ENCODE measurements at places on chromosomes 7 and 10.

DNA sequence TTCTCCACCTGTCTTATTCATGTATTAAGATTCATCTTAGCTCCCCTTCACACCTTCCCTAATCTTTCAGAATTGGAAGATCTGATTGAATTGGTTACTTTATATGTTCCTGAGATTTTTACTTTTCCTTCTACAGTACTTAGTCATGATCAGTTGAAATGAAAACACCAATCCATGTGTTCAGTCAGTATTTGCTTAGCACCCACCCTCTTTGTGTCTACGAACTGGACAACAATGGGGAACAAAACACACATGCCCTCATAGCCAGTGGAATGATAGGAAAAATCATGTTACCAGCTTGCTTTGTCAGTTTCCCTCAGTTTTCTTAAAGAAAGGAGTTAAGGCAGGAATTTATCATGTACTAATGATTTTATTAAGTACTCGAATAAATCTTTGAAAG lies 2.0 kb downstream of the MASTL start:
- no peak for DNase-seq

DNA sequence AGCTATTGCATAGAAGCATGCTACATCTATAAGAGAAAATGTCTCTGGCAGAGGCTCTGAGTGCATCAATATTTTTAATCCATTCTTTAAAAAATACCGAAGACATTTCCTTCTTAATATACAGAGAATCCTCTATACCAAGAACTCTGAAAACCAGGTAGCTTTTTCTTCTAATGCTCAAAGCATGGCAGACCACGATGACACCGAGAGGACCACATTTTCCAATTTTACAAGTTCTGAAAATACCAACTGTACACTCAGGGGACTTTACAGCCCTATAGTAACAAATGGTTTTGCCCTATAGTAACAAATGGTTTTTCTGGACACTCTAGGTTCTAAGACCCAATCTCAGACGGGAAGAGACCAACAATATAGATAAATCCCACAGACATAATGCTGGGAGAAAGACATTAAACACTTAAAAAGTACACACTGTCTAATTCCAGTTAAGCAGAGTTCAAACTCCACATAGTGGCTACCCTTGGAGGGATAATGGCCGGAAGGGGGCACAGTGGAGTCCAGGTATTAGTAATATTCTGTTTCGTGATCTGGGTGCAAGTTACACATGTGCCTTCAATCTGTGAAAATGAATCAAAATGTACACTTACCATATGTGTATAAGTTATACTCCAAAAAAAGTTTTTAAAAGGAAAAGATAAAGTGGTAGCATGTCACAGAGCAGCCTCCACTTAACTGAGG lies 26.2 kb downstream of the CCDC6 start:
- DNase-seq, result no peak

DNA sequence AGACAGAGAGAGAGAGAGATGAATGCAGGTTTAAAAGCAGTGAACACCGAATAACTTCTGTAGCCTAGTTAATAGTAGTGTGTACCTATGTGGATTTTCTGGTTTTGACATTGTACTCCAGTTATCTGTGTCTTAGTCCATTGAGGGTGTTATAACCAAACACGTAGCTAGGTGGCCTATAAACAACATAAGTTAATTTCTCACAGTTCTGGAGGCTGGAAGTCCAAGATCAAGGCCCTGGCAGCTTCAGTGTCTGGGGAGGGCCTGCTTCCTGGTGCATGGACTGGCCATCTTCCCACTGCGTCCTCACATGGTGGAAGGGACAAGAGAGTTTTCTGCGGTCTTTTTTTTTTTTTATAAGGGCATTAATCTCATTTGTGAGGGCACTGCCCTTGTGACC lies 23.5 kb downstream of the AOC1 start:
- no peak for DNase-seq

DNA sequence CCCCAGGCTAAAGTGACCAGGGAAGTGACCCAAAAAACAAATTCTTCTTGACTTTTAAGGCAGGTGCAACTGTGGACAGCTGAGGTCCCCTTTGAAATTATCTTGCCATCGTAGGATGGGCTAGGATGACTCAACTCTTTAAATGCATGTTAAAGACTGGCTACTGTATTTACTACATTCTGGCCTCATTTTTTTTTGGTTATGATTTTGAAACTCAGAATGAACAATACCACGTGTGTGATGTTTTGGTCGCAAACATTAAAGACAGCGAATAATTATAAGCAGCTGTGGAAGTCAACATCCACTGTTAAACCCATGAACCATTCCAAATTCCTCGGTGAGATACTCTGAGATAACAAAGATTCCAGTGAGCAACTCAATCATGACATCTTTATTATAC lies 1.2 kb upstream of the SLC13A4 start:
- DNase-seq, result no peak

GRCh38 chr7:83204715-83205114 lies 42.0 kb upstream of the PCLO start:
- no peak for DNase-seq

GRCh38 chr10:132929953-132930548 lies 12.3 kb downstream of the CFAP46 start:
- DNase-seq, result peak; percentile 19

DNA sequence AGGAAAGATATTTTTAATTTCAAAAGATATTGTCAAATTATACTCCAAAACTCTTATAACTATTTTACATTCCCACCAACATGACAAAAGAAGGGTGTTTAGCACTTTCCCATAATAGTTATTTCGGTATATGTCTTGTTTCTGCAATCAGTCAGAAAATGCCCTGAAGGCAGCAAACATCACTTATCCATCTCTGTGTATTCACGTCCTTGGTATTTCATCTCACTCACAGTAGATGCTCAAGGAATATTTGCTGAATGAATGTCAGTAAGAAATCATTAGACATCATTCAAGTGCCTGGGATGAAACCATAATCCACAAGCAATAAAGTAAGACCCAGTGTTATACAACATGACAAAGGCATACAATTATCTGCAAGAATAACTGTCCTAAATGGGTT lies 112.7 kb downstream of the GFRA1 start:
- DNase-seq, result no peak

GRCh38 chr10:128124813-128125403 lies 1.3 kb downstream of the MKI67 start:
- DNase-seq, result no peak

DNA sequence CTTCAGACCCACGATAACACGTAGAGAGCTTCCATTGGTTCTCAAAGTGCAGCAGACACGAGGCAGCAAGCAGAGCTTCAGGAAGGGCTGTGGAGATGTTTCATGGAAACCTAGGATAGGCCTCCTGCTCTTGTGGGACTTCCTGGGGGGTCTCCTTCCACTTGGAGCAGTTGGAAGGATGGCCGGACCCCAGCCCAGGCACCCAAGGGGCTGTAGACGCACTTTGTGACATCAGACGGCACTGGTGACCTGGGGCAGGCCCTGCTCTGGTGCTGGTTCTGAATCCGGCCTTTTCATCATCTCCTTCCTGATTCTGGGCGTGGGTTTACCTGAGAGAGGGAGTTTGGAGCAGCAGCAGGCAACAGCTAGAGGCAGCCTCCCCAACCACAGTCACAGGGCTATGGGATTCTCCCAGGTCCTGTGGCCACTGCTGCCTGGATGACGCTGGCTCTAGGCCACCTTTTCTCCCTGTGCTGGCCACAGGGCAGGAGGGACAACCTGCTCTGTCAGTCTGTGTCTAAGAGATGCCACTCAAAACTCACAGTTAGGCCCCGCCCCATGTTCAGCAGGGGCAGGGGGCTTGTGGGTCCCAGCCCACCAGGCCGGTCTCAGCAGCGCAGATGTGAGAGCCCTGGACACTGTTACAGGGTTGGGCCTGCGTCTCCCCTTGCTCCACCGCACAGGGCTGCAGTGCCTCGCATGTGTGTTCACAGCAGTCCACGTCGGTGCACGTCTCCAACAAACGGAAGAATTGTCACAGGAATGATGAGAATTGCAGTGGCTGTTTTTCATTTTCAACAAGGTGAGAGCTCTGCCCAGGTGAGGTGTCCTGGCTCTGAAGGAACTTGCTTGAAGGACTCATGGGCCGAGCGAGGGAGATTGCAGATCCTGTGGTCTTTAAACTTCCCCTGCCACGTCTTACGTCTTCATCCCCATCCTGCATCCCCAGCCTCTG lies 569.3 kb downstream of the TCERG1L start:
- no peak for DNase-seq

DNA sequence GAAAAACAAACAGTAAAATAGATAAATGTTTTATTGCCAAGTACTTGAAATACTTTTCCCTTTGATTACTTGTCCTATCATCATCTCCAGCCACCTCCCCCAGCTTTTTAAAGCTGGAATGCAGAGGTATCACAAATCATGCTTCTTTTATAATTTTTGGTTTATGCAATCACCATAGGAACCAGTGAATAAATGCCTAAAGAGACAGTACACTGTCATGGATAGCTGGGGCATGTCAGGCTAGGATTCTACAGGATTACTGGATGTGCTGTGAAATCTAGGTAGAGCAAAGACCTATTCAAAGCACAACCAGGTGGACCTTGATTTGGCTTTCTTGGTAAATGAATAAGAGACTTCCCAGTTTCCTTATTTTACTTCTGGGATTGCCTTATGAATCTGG lies 158.6 kb downstream of the ELAPOR2 start:
- no peak for DNase-seq

- DNase-seq, result no peak
Observed at GRCh38 chr7:137669706-137670105, 177.1 kb downstream of the DGKI start.

DNA sequence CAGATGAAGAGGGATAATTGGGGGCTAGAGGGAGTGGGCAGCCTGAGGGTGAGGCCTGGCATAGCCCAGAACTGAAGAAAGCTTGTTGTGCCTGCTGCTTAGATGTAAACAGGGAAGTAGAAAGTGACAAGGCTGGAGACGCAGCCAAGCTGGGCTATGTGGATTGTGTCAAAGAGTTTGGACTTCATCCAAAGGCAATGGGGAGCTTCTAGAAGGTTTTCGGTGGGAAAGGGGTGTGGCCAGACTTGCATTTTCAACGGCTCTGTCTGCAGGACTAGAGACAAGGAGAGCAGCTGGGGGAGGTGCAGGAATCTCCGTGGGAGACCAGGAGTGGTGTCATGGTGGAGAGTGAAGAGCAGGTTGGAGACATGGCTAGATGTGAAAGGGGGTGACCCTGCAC lies 48.8 kb downstream of the GOLGA7B start:
- no peak for DNase-seq

DNA sequence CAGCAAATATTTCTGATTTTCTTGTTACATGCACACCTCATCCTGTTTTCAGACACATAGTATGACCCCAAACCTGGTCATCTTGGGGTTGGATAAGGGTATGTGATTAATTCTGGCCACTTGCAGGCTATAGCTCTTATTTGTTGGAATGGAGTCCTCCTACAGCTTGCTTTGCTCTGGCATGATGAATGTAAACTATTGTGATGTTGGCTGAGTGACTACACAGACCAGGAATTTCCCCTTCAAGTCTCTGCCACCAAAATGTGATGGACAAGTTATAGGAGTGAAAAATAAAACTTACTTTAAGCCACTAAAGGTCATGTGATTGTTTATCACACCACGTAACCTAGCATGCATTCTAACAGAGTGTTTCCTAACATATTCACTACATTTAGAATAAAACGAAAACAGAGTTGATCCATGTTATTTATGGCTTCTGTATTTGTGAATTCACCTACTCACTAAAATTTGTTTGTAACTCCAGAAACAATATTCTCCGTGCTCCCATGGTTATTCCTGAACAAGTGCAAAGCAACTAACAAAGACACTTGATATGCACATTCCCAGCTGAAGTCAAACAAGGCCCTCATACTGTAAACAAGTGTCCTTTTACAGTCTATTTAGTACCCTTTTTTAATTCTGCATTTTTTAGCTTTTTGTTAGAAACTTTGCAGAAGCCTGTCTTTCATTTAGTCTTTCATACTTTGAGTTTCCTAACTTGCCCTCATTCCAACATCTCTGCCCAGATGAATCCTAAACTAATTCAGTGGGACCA lies 599.2 kb upstream of the PCDH15 start:
- no peak for DNase-seq

DNA sequence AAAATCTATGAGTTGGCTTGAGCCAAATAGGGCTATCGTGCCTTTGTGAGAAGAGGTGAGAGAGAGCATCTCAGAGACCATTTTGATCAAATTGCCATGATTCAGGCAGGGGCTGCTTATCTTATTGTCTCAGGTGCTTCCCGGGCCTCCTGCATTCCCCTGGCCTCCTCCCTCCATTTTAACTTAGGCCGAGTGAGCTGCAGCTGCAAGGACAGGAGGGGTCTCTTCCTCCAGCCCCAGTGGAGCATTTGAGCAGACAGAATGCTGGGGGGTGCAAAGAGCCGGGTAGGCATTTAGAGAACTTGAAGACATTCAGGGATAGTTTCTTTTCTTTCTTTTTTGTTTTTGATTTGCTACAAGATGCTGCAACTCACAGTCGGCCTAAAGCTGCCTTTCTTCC lies 59.0 kb downstream of the BUB3 start:
- no peak for DNase-seq

GRCh38 chr10:13894412-13895093 lies 307.8 kb downstream of the PRPF18 start:
- no peak for DNase-seq

GRCh38 chr10:99457813-99458212 lies 27.4 kb upstream of the GOT1 start:
- no peak for DNase-seq

GRCh38 chr7:34158368-34159153 lies 253.2 kb downstream of the BMPER start:
- no peak for DNase-seq

DNA sequence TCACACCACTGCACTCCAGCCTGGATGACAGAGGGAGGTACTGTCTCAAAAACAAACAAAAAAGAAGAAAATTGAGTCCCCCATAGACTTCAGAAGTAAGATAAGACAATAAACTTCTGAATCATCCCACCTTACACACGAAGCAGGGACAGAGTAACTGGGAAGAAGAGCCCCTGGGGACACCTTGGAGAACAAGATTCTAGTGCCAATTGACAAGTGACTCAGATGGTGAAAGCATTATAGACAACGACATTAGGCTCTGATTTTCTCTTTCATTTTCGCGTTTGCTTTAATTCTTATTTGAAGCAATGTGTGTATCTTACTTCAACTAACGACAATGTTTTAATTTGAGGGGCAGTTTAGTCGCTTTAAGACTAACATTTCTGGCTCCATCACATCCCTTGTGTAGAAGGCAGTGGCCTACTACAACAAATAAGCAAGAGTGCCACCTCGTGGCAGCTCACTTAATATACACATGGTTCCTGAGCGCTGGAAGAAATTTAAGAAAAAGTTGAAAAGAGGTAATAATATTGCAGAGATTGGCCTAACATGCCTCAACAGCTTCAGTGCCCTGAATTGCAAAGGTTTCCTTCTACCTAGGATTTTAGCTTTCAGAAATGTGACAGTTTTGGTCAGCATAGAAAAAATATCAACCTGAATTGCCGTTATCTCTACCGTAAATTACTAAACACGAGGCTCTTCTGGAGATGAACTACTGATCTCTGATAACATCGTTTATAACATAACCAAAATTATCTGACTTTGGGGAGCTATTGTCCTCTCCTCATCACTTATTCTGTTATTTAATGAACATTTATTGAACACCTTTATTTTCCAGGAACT lies 36.7 kb downstream of the ASNS start:
- DNase-seq, result peak; percentile 42

GRCh38 chr10:95431900-95432342 lies 129.2 kb downstream of the SORBS1 start:
- DNase-seq, result peak; percentile 53

- no peak for DNase-seq
Observed at GRCh38 chr10:1141701-1142100, 85.5 kb downstream of the WDR37 start.

All from GM12864 (cell line).